NCI-H774 (cell line): ENCODE measurements at places on chromosomes 12 and 14.
A peak's percentile ranks its signal among the peaks of the same experiment; 100 is the strongest.

GRCh38 chr14:98290596-98290995 is 981.4 kb downstream of the BCL11B start:
- DNase-seq = no peak

DNA sequence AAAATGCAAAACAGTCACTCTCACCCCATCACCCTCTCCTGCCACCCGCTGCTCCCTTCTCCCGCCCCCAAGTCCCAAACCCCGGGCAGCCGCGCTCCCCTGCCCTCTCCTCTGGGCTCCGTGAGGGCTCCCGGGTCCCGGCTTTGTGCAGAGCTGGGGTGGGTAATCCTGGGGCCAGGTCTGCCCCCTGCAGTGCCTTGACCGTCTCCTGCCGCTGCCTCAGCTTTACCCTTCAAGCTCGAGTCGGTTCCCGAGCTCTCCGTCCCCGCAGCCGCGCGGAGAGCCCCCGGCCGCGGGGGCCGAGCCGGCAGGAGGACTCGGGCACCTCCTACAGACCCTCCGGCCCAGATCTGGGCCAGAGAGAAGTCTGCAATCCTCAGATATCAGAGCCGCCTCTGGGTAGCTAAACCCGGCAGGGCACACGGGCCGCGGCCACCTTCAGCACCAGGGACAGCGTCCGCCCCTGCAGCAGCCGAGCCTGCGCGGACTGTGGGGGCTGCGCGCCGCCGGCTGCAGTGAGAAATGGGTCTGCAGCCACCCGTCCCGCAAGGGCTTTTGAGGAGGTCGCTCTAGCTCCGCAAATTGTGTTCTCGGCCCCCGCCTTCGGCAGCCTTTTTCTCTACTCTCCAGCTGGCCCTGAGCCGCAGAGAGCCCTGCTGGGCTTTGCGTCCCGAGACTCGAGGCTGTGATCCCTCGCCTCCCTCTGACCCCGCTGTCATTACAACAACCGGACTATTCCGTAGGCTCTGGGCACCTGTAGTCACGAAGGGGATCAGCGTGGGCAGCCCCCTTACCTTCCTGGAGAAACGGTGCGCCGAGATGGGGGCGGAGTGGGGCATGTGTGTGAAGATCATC is 1.2 kb downstream of the PRMT8 start:
- DNase-seq = peak; percentile 42

- DNase-seq = no peak
These were observed 288.5 kb downstream of the KSR2 start for GRCh38 chr12:117680312-117680711.

DNA sequence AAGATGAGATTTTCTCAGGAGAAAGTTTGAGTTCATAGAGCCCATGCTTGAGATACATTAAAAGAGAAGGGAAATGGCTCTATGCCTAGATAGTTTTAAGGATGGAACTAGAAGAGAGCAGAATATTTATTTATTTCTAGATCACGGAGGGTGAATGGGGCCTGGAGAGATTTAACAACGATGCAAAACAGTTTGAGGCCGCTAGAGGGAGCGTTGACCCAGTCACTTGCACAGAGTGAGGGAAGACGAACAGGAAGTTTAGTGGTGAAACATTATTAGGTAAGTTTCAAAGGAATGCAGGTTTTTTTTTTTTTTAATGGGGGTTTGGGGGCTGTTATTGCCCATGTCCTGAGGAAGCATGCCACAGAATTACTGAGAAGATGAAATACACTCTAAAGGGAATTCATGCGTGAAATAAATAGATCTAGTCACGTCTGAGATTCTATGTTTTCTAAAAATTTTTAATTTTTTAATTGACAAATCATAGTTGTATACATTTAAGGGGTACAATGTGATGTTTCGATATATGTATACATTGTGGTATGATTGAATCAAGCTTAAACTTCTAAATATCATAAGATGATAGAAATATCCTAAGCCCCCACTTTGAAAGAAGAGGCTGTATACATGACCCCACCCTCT is 14.8 kb upstream of the PPP1R1A start:
- peak; percentile 52 for DNase-seq

GRCh38 chr12:53952871-53953734 is 1.6 kb upstream of the HOXC12 start:
- DNase-seq = no peak

GRCh38 chr14:103871596-103872480 is 24.5 kb upstream of the PPP1R13B start:
- peak; percentile 6 for DNase-seq

DNA sequence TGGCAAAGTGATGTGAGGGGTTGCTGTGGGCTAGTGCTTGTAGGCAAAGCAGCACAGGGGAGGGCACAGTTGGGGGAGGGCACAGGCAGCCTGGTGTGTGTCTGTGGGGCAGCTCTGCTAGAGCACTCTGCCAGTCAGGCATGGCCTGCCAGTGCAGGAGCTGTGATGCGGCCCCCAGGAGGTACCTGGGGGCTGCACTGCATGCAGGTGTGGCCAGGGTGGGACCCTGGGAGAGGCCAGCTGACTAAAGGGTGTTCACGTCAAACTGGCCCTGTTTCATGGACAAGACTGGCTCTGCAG is 54.1 kb downstream of the FRS2 start:
- no peak for DNase-seq

DNA sequence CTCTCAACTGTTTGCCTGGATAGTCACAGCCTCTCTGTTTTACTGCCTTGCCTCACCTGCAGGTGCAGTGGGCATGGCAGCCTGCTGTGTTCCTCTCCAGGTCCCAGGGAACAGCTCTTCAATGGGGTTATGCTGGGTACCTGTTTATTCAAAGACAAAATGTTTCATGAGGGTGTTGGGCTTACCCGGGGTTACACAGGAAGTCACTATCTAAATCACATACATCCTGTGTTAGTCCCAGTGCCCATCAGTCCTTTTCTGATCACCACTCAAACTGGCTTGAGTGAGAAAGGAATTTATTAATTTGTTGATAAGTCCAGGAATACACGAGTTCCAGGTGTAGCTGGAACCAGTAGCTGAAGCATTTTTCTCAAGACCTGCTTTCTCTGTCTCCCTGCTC is 1503.6 kb upstream of the TMEM132C start:
- DNase-seq = no peak

- no peak for DNase-seq
These were observed 3.0 kb upstream of the FOXN3 start for GRCh38 chr14:89419973-89420482.

- peak; percentile 85 for DNase-seq
These were observed 32.7 kb downstream of the GPHB5 start for GRCh38 chr14:63286071-63286470.

DNA sequence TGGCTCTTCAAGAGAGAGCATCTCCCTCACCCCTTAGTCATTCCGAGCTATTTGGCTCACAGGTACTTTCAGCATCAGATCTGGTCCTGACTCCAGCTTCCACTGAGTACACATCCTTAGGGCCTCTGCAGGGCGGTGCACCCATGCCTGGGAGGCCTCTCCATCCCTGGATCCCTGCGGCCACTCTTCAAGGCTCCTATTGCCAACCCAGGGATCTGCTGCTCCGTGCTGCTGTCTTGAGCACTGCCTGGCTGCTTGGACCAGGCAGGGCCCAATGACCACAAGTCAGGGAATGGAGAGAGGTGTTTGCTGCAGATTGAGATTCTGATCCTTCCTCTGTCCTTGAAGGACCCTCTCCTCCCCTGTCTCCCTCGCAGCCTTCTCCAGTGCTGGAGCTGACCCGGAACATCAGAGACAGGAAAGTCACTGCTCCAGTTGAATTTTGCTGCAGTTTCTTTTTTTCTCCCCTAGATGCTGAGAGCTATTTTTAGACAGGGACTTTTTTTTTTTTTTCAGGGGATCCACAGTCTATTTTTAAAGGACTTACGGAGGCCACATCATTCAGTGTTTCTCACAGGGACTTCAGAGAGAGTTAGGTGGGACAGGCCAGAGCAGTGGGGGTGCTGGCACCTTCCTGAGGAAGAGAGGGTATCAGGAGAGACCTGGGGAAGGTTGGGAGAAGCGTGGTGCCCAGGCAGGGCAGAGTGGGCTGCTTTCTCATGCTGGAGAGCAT is 50.1 kb upstream of the KCNA1 start:
- DNase-seq = no peak
